ENCODE measurements at places on chromosomes 4 and X.
A peak's percentile ranks its signal among the peaks of the same experiment; 100 is the strongest.

GRCh38 chrX:13112499-13112898 lies 68.1 kb upstream of the FAM9C start:
- no peak for DNase-seq

- peak; percentile 11 for DNase-seq
Measured at GRCh38 chrX:49838374-49838773, 9.3 kb downstream of the PAGE4 start.

DNA sequence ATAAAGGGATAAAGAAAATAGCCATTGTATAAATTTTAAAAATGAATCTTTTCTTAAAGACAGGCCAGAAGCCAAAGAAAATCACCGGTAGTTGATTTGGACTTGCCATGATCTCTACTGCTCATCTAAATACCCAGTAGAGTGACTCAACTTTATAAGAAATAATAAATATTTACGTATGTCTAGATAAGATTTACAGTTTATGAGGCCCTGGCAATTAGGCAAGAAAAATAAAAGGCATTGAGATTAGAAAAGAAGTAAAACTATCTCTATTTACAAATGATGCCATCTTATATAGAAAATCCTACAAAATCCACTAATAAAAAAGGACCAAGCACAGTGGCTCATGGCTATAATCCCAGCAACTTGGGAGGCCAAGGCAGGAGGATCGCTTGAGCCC lies 765.5 kb upstream of the HTR2C start:
- DNase-seq = no peak

DNA sequence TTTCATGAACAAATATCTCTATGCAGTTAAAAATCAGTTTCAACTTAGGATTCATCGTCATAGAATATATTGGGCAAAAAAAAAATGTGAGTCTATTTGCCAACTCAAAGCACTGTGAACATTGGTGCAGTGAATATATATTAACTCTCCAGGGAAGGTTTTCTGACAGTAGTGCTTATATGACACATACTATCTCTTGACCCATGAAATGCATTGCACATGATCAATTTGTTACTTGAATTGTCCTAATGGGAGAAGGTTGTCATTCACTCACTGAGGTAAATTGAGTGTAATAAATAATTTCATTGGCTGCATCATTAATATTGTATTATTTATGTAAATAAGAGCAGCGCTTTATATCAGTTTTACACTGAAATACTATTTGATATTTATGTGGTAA lies 2458.5 kb downstream of the ARAP2 start:
- DNase-seq = no peak

GRCh38 chrX:134718966-134719317 lies 60.7 kb upstream of the PLAC1 start:
- peak; percentile 69 for DNase-seq

GRCh38 chr4:11623726-11624037 lies 195.0 kb upstream of the HS3ST1 start:
- DNase-seq = no peak

GRCh38 chr4:139455126-139455538 lies 1.2 kb downstream of the RAB33B start:
- DNase-seq = no peak

GRCh38 chr4:178689926-178690325 lies 1247.7 kb upstream of the AGA start:
- DNase-seq = no peak

DNA sequence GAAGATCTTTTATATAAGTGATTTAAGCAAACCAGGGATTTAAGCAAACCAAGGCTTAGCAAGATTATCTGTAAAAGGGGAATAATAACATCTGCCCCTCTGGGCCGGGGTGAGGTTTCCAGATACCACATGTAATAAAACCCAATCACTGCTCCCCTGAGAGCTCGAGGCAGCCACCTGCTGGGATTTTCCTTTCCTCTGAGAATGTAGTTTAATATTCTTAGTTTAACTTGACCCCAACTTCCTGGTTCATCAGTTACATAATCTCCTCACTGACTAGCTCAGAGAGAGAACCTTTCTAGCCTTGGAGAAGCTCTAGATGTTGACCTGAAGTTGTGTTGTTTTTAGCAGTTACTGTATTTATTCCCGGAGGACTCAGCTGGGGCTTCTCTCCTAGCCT lies 322.4 kb downstream of the ARHGAP10 start:
- DNase-seq = no peak

- DNase-seq = no peak
Measured at GRCh38 chrX:64580035-64580434, 184.8 kb upstream of the MTMR8 start.

GRCh38 chrX:15188039-15188438 lies 81.8 kb downstream of the ASB9 start:
- no peak for DNase-seq

GRCh38 chr4:118281611-118282442 lies 71.0 kb downstream of the PRSS12 start:
- DNase-seq = peak; percentile 25

GRCh38 chrX:12791257-12792228 lies at the start of gene PRPS2:
Gene PRPS2, plus strand, starts transcription at chrX:12791412. Its CDS starts 86 bp downstream, at chrX:12791498.
- peak; percentile 74 for DNase-seq

DNA sequence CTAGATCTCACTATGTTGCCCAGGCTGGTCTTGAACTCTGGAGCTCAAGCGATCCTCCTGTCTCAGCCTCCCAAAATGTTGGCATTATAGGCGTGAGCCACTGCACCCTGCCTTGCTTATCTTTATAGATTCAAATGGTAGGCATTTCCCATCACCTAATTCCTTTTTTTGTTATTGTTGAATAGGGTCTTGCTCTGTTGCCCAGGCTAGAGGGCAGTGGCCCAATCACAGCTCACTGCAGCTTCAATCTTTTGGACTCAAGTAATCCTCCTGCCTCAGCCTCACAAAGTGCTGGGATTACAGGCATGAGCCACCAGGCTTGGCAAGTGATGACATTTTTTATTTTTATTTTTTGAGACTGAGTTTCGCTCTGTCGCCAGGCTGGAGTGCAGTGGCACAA lies 16.7 kb upstream of the WDR45 start:
- DNase-seq = no peak

- no peak for DNase-seq
Measured at GRCh38 chr4:83440148-83440814, 15.3 kb downstream of the HELQ start.

DNA sequence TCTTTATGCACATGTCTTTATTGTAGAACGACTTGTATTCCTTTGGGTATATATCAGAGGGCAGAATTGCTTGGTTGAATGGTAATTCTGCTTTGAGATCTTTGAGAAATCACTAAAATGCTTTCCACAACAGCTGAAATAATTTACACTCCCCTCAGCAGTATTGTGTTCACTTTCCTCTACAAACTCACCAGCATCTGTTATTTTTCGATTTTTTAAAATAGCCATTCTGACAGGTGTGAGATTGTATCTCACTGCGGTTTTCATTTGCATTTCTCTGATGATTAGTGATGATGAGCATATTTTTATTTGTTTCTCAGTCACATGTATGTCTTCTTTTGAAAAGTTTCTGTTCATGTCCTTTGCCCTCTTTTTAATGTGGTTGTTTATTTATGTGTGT lies 459.8 kb downstream of the PABPC4L start:
- DNase-seq = no peak

DNA sequence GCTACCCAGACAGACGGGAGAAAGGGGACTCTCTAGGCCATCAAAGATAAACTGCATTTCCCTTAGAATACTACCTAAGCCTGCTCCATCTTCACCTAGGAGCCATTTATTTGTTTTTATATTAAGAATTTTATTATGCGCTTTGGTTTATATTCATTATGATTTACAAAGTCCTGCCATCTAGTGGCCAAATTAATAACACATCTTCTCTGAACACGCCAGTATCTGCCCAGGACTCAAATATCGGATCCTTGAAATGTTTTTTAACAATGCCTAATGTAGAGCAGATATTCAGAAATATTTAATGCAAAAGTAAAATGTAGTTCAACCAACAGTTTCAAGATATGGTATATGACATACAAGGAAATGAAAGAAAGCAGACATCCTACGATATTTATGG lies 20.8 kb upstream of the PRPS2 start:
- DNase-seq = peak; percentile 32
